ENCODE measurements at places on chromosomes 3 and 15.
A peak's percentile ranks its signal among the peaks of the same experiment; 100 is the strongest.

- no peak overlapping the region for H3K27ac ChIP-seq
- H3K4me3 ChIP-seq = no peak overlapping the region
- H3K4me1 ChIP-seq = no peaks in the 10 kb centered on the region
- no peaks in the 10 kb centered on the region for H3K27me3 ChIP-seq
- no peaks in the 10 kb centered on the region for H3K36me3 ChIP-seq
Measured at GRCh38 chr3:169085827-169086226, 577.7 kb downstream of the MECOM start.

DNA sequence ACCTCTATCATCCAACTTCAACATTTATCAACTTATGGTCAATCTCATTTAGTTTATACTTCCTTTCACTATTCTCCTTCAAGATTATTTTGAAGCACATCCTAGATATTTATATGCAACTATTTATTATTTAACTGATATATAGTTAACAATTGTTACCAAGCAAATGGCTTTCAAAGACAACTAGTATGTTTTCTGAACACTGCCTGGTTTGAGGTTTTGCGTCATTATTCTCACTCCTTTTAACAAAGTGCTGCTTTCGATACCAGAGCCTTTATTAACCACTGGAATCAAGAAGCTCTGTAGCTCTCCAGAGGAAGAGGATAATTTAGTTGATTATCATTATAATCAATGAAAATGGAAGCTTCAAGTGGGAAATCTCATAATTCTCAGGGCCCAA, 19.6 kb downstream of the ZIC1 start:
- no peaks in the 10 kb centered on the region for H3K4me1 ChIP-seq
- H3K36me3 ChIP-seq = no peaks in the 10 kb centered on the region
- DNase-seq = no peak
- H3K4me3 ChIP-seq = no peak overlapping the region
- no peak overlapping the region for H3K27ac ChIP-seq

DNA sequence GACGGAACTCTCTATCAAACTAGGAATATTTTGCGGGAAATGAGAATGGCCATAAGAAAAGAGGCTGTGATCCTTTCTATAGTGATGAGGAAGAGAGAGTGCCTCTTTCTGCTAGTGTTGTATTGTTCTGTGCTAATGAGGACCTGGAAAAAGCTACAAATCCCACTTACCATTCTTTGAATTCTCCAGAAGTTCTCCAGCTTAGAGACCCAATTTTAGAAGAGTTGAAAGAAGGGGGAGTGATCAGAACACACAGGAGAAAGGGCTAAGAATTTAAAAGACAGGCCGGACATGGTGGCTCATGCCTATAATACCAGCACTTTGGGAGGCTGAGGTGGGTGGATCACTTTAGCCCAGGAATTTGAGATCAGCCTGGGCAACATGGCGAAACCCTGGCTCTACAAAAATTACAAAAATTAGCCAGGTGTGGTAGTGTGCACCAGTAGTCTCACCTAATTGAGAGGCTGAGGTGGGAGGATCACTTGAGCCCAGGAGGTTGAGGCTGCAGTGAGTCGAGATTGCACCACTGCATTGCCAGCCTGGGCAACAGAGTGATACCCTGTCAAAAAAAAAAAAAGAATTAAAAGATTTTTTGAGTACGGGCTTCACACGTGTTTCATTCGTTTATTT, 126.9 kb downstream of the IQCH start:
- DNase-seq = no peak
- H3K36me3 ChIP-seq = no peaks in the 10 kb centered on the region
- H3K4me3 ChIP-seq = no peak overlapping the region
- no peaks in the 10 kb centered on the region for H3K4me1 ChIP-seq
- H3K27me3 ChIP-seq = no peaks in the 10 kb centered on the region
- no peak overlapping the region for H3K27ac ChIP-seq

DNA sequence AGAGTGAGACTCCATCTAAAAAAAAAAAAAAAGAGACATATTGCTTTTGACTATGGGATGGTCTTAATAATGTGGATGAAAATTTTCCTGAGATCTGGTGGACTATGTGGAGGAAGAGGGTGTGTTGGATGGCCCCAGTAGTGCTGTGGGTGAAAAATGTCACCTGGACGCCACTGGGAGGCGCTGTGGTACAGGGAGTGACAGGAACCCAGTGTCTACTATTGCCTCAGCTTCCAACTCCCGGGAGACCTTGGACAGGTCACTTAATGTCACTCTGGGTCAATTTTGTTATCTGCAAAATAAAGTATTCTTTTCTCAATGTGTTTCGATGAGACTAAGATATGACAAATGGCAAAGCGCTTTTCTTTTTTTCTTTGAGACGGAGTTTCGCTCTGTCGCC, 27.7 kb upstream of the DCP1A start:
- no peak overlapping the region for H3K27ac ChIP-seq
- peak; percentile 36 for DNase-seq
- H3K27me3 ChIP-seq = peaks cover 6% of the 10 kb centered on the region
- no peaks in the 10 kb centered on the region for H3K4me1 ChIP-seq
- no peaks in the 10 kb centered on the region for H3K36me3 ChIP-seq
- no peak overlapping the region for H3K4me3 ChIP-seq

DNA sequence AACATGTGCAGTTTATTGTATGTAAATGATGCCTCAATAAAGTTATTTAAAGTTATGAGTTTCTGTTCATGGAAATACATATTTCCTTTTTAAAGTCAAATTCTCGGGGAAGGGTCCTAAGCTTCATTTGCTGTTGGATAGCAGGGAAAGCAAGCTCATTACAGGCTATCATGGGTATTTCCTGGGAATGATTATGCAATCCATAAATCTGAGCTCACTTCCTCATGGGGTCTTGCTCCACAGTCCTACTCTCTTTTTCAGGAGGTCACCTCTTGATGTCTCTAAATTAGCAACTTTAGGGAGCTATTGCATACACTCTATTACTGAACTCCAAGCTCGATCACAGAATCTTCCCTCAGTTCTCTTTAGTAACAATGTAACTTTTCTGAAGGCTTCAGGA, 69.9 kb upstream of the TP63 start:
- DNase-seq = no peak
- no peaks in the 10 kb centered on the region for H3K36me3 ChIP-seq
- H3K4me3 ChIP-seq = no peak overlapping the region
- H3K27me3 ChIP-seq = no peaks in the 10 kb centered on the region
- H3K4me1 ChIP-seq = no peaks in the 10 kb centered on the region

DNA sequence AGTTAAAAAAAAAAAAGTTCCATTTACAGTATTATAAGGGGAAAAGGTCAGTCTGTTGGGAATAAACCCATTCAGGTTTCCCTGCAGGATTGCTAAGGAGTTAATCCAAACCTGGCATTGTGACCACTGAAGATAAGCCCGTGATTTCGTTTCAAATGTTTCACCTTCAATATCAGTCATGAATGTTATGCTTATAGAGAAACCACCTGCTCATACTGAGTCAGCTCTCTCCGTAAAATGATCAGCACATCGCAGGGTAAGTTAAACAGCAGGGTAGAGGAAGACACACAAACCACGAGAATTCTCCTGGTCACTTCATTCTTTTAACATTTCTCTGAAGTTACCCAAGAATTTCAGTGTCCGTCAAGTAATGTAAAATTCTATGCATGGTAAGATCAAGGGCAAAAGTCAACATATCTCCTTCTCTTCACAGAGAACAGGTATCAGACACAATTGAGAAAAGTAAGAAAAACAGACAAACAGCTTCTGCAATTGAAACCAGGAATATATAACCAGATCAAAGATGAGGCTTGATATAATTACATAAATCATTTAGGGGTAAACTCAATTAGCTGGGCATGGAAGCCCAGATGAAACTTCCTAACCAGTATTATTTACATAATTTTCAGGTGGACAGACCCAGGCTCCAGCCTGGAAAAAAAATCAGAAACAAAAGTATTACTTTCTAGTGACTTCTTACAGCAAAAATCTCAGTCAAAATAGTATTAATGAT, 67.6 kb upstream of the ARHGEF3 start:
- DNase-seq = no peak
- H3K27ac ChIP-seq = no peak overlapping the region
- no peaks in the 10 kb centered on the region for H3K27me3 ChIP-seq
